ENCODE measurements at places on chromosomes 2 and 18.

DNA sequence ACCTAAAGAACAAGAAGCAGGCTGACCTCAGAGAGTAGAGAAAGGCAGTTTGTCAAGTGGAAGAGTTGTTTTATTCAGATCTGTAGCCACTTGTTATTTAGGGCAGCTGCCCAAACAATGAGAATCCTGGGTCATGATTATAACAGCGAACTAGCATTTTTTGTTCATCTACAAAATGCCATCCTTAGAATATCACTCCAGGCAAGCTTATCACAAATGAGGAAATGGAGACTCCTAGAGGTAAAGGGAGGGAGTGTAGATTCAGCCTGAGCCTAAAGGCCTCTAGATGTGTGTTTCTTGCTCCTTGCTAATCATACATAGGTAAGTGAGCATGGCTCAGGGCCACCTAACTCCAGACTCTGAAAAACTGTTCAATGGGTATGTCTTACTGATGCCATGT lies 126.1 kb downstream of the HNMT start:
- no peak for DNase-seq

GRCh38 chr2:3294069-3294468 lies 83.5 kb downstream of the EIPR1 start:
- DNase-seq, result no peak

GRCh38 chr18:66138642-66139041 lies 387.8 kb downstream of the CDH7 start:
- no peak for DNase-seq

DNA sequence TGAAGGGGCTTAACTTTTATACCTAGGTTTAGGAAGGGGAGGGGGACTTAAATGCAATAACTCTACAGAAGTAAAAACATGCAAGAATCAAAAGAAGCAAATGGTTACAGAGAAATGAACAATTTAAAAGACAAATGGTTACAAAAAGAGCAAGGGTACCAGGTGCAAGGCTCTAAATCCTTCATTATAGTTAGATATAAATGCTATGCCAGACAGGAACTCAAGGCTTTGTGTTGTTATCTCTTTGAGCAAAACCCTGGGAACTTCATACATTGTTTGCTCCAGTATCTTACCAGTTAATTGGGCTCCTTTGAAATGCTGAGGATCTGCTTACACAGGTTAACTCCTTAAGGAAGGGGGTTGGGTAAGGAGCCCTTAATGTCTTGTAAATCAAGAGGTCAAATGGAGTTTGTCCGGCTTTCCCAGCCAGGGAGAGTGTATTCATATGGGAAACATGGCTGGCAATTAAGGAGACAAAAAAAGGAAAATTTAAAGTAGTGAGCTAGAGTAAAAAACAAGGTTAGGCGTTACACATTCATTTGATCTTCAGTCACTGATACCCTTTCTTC lies 347.5 kb downstream of the CELF4 start:
- no peak for DNase-seq

DNA sequence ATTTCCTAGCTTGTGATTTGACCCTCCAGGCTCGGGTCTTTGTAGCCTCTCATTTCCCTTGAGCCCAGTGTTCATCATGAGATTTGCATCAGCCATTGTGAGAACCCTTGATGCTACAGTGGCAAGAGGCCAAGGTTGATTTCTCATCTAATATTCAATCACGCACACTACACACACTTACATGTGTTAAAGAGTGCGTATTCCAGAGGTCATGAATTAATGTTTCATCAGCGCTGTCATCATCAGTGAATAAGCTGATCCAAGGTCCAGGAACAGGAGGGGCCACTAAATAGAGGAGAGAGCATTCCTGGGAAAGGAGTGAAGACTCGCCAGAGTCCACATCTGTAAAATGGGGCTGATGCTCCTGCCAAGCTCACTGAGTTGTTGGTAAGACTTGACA lies 276.1 kb upstream of the SIX2 start:
- no peak for DNase-seq

All from activated T-cell treated with anti-CD3 and anti-CD28 coated beads for 24 hours (primary cell).